ENCODE measurements at places on chromosomes 4 and X. TPM values are rescaled to one million over a fixed set of nuclear protein-coding genes. Genes with fewer than 3 reads are reported as not detected.

CCDC160 gene
- total RNA-seq: 1.3 TPM

NXF2B gene
- total RNA-seq: not detected

PAGE1 gene
- total RNA-seq: not detected

- no peak for DNase-seq
Observed at GRCh38 chrX:129957241-129958082, 25.0 kb upstream of the BCORL1 start.

DNA sequence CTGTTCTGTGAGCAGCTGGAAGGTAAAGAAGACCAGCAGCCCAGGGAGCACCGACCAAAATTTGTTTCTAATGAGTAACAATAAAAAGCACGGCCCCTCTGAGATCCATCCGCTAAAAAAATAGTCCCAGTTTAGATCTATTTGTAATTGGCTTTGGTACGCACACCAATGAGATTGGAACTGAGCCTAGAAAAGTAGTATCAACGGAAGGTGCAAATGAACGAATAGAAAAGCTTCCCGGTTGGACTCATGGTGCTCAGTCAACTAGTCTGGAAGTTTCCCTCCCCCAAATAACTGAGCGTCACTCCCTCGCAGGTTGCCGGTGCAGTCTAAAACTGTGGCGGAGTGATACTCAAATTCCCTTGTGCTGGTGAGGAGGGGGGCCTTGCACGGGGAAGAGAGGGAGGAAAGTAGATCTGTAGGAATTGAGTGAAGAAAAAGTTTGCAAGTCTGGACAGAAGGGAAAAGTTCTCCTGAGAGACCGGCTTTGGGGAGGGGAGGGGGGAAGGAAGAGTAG is at the start of gene COL4A5:
COL4A5 (plus strand) TSS at position 413 of the 517 bp plus-strand sequence. CDS start 288 bp downstream, outside the sequence.
- DNase-seq: peak; percentile 73
